ENCODE measurements at places on chromosomes 3 and 15.

- no peak for DNase-seq
Measured at GRCh38 chr3:156491192-156491591, 63.7 kb downstream of the SSR3 start.

DNA sequence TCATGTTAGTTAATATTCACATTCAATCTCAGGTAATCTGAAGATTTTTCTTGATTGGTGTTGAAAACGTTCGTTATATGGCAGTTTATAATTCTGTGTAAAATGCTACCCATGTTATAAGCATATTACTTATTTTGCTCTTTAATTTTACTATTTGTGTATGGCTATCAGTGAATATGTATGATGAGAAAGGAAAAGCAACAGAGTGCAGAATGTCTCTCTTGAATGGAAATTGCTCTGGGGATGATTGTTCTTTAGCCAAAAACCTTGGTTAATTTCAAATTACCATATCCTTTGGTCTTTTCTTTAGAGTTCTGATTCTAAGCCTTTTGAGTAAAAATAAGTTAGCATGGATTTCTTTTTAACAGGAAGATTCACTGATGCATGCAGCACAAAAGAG is 2.5 kb downstream of the SERPINI1 start:
- no peak for DNase-seq

DNA sequence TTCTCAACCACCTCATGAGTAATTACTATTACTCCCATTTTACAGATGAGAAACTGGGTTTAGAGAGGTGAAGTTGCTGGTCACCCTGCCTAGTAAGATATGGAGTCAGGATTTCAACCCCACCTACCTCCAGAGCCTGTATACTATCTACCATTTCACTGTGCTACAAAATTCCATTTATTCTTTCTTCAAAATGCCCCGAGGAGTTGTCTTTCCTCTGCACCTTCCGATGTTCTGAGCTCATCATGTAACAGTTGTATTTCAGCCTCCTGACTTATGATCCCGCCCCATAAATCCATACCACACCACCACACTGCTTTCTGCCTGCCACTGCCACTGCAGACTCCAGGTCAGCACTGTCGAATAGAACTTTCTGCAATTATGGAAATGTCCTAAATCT is 71.3 kb upstream of the SLC25A36 start:
- DNase-seq: no peak

DNA sequence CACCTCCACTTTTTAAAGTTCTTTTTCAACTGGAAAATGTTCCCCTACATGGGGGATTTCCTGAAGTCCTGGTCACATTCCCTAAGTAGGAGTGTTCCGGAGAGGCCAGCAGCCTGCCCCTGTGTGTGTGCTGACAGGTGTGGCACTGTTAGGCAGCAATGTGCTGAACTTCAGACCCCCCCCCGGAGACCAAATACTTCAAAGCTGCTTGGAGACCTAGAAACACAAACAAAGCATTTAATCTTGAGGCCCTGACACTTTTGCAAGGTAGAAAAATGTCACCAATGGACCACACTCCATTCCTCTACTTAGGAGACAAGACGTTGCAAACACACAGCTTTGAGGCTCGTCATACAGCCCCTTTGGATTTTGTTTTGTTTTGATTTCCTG is 259.6 kb upstream of the CTNNB1 start:
- no peak for DNase-seq

GRCh38 chr3:113105966-113106660 is 105.2 kb upstream of the BOC start:
- DNase-seq: peak; percentile 20

DNA sequence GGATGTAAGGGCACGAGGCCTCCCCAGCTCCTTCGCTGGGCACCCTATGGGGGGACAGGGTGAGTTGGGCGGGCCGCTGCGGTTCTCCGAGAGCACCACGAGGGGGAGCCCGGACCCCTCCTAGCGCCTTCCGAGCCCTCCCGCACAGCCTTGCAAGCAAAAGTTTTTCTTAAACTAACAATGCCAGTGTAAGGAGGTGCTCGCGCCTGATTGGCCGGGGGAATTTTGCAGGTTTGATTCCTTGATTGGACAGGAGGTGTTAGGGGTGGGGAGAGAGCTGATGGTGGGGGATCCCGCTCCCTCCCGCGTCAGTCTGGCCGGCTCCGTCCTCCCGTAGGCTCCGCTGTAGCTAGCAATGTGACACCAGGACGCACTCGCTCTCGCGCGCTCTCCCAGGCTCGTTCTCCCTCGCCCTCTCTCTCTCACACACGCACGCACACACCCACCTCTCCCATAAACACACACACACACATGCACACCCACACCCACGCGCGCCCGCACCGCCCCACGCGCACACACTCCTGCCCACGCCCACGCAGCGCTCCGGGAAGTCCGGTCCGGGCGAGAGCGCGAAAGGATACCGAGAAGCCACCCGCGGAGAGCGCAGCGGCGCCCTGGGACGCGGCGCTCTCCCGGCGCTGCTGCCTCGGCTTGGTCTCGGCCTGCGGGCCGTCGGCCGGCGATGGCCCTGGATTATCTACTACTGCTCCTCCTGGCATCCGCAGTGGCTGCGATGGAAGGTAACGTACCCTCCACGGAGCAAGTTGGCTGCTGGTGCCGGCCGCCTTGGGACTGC is at the start of gene EPHB1:
EPHB1 (plus strand) TSS at position 311 of the 796 bp plus-strand sequence.
- DNase-seq: peak; percentile 96

DNA sequence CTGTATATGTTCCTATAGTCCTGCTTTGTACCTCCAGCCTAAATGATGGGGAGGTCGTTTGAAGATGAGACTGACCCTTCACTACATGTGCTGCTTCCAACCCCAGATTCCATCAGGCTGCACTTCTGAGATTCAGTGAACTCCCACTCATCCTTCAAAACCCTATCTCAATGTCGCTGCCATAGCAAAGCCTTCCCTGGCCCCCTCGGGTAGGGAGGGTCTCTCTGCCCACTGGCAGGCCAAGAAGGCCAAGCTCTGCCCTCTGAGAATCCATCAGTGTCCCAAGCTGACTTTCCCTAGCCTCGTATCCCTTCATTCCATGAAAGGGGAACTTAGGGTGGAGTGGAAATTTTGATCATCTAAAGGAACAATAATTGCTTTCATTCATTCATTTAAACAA is 35.4 kb downstream of the TPRA1 start:
- no peak for DNase-seq

DNA sequence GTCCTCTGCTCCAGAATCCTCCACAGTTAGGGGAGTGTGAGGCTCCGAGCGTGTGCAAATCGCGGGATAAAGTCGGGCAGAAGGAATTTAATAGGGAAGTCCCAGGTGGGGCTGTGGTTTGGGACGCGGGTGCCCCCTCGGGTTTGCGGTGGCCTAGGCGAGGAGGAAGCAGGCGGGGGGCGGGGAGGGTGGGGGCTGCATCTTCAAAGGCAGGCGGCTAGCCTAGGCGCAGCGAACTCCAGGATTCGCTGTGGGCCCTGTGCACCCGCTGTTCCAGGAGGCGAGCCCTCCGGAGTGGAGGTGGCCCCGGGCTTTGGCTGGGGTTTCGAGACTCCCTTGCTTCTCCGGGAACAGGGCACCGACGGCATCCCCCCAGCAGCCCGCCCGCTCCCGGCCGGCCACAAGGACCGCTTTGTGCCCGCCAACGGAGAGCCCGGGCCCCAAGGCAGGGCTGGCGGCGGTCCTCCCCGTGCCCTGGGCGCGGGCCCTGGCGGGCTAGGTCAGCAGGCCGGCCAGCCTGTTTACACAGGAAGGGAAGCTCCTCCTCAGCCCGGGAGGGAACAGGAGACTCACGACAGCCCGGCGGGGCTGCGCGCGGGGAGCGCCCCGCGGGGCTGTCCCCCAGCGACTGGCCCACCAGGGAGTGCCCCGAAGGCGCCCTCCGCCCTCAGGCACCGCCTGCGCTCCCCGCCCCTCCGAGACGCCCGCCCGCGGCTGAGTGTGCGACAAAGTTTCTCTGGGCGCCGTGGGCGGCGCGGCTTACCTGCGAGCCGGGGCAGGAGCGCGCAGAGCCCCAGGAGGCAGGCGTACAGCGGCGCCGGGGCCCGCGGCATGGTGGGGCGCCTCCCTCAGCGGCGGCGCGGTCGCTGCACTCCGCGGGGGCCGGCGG is 753 bp downstream of the ITGB5 start:
- DNase-seq: peak; percentile 50

- DNase-seq: no peak
Measured at GRCh38 chr15:90989040-90989768, 5.1 kb downstream of the PRC1 start.

DNA sequence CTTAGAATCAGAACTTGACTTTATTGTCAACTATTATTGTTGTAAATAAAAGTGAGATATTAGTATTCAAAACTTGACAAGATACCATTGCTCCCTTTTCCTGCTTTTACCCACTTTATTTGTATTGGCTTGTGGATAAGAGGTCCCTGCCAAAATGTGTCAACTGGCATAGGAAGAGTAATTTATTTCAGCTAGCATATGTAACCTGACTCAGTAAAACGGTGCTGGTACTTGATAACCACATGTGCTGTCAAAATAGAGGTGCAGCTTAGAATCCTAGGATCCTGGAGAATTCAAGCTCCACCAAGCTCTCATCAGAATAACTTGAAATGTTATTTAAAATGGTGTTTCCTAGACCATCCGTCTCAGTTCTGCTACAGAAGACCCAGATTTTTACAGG is 90.2 kb upstream of the TGFBR2 start:
- no peak for DNase-seq

DNA sequence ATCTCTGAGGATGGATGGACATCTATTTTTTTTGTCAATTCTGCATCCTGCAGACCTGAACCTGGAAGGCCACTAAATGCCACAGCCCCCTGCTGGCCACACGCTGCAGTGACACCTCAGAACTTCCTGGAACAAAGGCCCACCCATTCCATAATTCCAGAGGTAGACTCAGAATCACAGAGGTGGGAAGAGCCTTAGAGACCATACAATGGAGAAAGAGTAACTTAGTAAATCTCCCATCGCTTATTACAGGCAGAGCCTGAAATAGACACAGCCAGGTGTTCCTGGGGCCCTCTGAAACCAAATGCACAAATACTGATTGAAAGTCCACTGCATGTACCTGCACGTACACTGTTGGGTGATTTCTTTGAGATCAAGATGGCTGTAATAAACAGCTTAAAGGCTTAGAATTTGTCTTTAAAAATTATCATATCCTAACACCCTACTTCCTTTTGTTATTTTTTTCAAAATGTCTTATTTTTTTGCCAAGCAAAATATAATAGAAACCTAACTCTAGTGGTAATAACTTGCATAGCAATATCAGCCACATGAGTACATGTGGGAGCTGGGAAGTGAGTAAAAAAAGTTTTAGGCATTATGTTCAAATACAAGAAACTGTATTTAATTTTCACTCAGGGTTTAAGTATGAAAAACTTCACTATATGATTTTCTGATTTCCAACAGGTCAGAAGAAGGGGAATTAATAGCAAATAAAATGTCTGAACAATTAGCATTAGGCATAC is 62.7 kb downstream of the EOMES start:
- DNase-seq: peak; percentile 56

GRCh38 chr3:101179637-101180036 is 140.7 kb downstream of the IMPG2 start:
- DNase-seq: peak; percentile 85

- peak; percentile 22 for DNase-seq
Measured at GRCh38 chr15:67444100-67444499, 76.8 kb upstream of the C15orf61 start.

- DNase-seq: no peak
Measured at GRCh38 chr3:183644244-183644643, 8.8 kb downstream of the KLHL24 start.

DNA sequence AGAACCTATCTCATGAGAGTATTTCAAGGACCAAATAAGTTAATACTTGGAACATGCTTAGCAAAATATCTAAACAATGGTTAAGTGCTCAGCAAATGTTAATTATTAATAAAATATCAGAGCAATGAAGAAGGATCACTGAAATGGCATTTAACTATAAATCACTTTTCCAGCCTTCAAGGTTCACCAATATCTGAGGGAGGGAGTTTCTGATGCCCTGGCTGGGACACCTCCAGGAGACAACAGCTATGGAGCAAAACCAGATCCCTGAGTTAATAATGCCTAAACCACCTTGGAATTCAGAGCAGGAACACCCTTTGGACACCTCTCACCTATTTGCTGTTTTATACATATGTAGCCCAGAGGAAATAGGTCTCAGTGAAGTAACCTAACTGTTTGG is 6.4 kb upstream of the FAM174B start:
- DNase-seq: no peak

DNA sequence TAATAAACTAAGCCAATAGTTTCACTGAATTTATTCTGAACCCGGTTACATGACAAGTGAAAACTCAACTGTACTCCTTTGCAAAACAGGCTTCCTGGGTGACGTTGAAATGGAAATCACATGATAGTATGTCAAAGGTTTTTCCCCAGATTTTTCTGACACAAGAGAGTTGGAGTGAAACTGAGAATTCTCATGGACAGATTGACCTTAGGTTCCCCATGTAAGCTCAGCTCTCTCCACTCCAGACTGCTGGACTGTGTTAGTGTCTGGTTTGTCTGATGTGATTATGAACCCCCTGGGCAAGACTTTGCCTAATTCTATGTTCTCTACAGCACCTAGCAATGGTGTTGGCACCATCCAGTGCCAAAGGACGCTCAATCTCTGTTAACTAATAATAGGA is 219.7 kb upstream of the COL8A1 start:
- DNase-seq: no peak

- DNase-seq: peak; percentile 27
Measured at GRCh38 chr3:114115143-114115542, 58.6 kb downstream of the QTRT2 start.

- DNase-seq: no peak
Measured at GRCh38 chr3:143974271-143975238, 2.9 kb downstream of the DIPK2A start.

DNA sequence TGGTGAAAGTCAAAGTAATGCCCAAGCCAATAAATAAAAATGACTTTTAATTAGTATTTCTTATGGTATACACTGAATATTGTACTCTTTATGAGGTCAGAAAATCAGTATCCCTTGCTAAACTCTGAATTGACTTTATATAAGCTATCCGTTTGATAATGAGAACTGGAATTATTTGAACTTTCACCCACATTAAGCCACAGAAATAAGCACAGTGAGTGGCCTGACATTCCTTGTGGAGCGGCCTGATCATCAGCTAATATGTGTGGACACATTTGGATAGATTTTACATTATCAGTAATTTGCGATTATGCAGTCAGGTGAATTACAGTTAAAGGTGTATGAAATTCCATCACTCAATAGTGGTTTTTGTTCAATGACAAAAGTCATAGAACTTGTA is 136.0 kb upstream of the CBLB start:
- no peak for DNase-seq

- no peak for DNase-seq
Measured at GRCh38 chr3:4812591-4812990, 166.6 kb upstream of the BHLHE40 start.

- DNase-seq: no peak
Measured at GRCh38 chr3:33238923-33239322, 20.3 kb upstream of the SUSD5 start.

GRCh38 chr3:157816896-157817295 is 289.3 kb downstream of the SHOX2 start:
- DNase-seq: no peak
